ENCODE measurements at places on chromosomes 5 and 9.

DNA sequence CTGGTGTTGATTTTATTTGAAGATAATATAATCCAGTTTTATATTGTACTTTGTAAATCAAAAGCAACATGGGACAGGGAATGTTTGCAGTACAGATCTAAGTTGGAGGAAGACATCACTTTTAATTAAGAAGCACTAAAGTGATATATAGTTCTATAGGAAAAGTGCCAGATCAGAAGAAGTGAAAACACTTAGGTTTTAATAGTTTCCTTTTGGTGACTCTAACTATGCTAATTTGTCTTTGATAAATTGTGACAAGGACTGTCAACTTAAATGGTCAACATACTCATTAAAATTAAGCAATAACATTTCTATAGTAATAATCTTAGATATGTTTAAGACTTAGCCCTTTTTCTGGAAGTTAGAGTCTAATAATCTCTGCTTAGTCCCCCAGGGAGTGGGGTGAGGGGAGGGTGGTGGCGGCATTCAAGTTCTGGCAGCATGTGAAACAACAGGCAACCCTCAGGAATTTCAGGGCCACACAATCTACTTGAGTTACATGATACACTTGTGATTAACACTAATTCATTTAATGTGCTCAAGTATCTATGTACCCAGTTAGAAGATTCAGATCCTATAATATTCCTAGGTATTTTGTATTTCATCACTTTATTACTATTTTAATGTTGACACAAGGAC, 1026.5 kb downstream of the NR2F1-AS1 start:
- no peak for DNase-seq

GRCh38 chr5:127337876-127338275, 47.3 kb downstream of the MEGF10 start:
- DNase-seq = no peak

DNA sequence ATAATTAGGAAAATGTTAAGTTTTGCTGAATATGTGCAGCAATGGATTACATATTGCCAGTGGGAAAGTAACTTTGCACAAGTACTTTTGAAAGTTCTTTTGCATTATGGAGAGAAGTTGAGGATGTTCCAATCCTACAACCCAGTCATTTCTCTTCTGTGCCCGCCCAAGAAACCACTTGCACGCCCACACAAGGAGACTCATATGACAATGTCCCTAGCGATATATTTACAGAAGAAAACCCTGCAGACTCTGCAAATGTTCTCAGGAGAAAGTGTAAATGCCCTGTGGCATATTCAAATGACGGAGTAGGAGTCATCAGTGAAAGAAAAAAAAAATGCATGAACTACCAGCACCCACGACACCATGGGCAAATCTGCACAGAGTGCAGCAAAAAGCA, 356.5 kb downstream of the CTNND2 start:
- DNase-seq = no peak

DNA sequence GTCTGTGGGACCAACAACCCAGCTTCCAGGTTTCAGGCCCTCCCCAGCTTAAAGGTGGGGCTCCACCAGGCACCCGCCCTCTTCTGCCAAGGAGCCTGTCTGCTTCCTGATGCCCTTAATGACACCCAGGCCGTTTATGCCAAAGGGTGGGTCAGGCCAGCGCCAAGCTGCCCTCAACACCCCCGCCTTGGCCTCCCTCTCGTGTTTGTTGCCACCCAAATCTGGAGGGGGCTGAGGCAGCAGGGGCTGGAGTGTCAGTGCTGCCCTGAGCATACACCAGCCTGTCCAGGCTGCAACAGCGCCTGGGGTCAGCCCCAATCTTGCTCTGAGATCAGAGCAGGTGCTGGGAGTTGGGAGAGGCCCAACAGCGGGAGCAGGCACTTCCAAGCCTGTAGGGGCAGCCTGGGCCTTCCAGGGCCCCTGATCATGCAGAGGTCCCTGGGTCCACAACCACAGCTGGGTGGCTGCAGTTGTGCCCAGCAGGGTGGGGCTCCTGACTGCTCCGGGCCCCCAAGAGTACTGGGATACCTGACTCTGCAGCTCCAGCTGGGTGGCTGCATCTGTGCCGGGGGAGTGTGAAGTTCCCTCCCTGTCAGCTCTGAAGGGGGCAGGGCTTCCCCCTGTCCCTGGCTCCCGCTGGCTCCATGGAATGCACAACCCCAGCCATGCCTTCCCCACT, 34.5 kb upstream of the TYRP1 start:
- DNase-seq = no peak

GRCh38 chr5:113232221-113232620, 202.6 kb downstream of the TSSK1B start:
- no peak for DNase-seq

GRCh38 chr9:108654566-108654965, 201.2 kb downstream of the ACTL7B start:
- no peak for DNase-seq

DNA sequence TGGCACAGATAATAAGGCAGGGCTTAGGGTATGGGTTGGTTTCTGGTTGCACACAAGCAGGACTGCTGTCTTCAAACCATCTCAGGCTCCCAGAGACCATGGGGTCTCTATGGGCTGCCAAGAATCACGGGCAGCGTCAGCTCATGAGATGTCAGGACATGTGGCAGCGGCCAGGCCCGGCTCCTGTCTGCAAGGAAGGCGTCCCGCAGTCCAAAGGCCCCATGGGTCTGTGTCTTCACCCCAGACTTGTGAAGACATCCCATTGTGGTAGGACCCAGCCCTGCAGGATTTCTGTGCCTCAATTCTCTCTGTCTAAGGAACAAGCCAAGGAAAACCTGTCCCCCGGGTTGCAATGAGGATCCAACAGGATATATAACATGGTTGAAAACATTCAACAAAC, 32.6 kb downstream of the IPPK start:
- DNase-seq = no peak

All from NCI-H146 (cell line).